ENCODE measurements at places on chromosomes 3 and 15.

DNA sequence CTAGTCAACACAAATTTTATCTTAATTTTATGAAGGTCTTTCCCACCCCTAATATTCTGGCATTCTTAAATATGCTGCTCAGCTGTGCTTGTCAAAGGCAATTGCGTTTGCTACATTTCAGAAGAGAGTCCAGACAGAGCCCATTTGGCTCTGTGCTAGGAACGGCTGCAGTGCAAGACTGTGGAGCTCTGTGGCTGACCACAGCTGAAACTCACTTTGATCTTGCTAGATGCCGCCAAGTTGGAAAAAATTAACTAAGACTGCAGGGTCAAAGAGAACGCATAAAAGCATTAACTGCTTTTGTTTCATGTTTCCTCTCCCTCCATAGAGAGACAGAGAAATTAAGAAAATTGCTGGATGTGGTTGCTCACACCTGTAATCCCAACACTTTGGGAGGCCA lies 7.6 kb upstream of the PPP1R2 start:
- no peak for DNase-seq

GRCh38 chr15:60215225-60215963 lies 182.4 kb downstream of the ANXA2 start:
- DNase-seq, result no peak

GRCh38 chr15:79027532-79028410 lies 62.8 kb downstream of the RASGRF1 start:
- no peak for DNase-seq

DNA sequence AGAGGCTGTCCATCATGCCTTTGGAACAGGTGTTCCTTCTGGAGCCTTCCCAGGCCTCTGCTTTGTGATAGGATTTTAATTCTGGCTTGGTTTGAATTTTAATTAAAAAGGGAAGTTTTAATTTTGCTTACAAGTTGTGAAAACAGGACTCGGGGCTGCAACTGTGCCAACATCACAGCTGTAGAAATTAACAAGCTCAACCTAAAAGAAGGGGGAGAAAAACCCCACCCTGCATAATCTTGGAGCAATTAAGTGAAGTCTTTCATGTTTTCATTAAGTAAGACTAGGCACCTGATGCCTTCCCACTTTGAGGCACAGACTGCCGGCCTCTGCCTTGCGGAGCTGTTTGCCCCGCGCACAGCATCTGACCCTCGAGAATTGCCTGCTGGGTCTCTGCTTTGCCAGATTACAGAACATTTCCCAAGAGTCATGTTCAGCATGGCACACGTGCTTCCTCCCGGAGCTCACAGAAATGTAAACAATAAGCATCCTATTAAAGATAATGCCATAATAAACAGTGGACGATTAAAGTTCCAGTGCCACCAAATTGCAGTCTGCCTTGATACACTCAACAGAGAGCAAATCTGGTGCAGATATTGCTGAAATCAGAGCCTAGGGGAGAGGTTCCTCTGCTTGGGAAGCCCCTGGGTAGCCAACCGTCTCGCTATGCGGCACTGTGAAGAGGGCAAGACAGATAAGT lies 364.2 kb downstream of the LRTM1 start:
- no peak for DNase-seq

DNA sequence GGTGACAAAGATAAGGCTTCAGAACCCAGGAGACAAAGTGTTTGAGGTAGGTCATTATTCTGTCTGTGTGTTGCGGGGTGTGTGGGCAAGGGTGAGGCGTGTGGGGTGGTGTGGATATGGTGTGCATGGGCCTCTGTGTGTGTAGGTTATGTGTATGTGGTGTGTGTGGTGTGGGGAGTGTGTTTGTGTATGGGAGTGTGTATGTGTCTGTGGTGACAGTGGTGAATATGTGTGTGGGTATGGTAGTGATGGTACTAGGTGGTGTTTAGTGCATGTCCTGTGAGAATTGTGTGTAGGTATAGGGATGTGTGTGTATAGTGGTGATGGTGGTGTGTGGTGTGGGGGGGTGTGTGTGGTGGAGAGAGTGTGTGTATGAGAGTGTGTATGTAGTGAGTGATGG lies 16.2 kb upstream of the ETV5 start:
- no peak for DNase-seq

DNA sequence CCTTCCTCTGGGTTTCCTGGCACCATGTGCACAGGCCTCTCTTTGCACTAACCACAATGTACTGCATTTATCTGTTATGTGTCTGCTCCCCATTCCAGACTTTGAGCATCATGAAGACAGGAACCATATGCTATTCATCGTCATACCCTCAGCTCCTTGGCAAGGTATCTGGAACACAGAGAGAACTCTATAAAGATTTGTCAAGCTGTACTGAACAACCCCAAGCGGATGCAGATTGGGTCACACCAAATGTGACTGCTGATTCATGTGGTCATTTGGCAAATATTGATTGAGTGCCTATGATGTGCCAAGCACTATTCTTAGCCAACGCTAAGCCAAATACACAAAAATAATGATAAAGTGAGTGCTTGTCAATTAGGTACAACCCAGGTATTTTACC lies 7.5 kb upstream of the MEGF11 start:
- DNase-seq, result no peak

GRCh38 chr15:52246686-52247431 lies 48.7 kb downstream of the MYO5C start:
- no peak for DNase-seq

DNA sequence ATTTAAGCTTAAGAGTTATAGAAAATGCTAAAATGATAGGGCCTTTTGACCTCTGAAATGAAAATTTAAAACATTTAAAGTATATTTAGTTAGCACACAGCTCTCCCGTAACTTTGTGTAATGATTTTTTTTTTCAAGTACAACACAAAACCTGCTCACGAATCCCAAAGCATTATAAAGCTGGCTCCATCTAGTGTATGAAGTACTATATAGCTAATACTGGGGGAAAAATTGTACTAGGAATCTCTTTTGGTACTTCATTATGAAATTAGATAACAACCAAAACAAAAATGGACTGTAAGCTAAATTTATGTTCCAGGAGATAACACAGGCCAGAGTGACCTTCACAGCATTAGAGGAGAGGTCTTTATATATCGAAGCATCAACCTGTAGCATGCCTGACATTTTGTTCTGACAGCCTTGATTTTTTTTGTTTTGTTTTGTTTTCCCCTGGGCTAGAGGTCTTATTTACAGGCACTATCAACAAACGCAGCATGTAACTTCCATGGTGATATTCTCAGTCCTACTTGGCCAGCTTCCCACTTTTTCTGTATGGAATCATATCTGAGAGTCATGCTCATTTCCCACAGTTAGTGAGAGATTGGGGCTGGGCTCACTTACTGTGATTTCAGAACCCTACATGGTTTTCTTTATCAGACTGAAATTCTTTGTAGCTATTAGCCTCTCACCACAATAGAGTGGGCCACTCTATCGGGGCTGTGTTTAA lies 116.3 kb downstream of the MITF start:
- no peak for DNase-seq

DNA sequence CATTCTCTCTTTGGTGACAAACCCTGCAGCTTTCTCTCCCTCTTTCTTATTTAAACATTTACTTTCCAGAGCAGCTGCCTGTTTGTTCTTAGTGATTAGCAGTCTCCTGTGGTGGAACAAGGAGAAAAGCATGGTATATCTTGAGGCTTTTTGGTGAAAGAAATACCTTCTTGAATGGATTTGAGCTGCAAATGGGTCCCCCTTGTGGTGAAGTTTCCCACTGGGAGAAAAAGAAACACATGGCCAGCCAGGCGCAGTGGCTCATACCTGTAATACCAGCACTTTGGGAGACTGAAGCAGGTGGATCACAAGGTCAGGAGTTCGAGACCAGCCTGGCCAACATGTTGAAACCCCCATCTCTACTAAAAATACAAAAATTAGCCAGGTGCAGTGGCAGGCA lies 48.3 kb upstream of the ACP3 start:
- DNase-seq, result no peak

- DNase-seq, result no peak
Measured at GRCh38 chr3:135197246-135197645, 402.2 kb downstream of the EPHB1 start.

DNA sequence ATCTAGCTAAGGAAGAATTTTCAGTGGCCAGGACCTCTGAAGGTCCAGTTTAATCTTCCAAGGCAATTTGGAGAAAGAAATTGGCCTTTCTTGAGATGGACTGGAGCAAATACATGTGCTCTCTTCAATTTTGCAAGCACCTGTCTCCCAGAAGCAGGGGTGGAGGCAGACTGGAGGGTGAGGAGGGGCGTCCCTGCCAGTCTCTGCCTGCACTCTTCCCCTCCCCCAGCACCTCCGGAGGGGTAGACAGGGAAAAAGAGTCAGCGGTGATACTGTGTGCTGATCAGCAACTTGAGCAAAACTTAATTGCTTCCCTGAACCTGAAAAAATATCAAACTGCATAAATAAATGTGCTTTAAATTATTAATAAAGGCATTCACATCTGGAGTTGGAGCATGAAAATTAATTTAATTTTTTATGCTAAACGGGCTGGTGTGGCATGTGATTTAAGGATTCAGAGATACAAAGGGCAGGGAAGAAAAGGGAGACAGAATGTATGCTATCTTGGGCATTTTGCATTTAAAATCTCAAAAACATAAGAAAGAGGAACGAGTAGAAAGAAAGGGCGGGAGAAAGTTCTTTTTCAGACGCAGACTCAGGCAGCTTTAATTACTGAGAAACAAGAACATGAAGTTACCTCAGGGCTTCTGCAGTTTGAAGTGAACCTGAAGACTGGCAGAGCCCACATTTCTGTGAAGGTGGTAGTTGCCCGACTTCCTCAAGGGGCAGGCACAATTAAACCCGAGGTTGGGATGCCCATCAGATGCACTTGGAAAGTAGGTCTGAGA lies 319.7 kb downstream of the UACA start:
- DNase-seq, result no peak

GRCh38 chr3:23837286-23837685 lies 31.5 kb downstream of the UBE2E1 start:
- DNase-seq, result no peak

- no peak for DNase-seq
Measured at GRCh38 chr15:48888191-48888590, 10.3 kb downstream of the EID1 start.

DNA sequence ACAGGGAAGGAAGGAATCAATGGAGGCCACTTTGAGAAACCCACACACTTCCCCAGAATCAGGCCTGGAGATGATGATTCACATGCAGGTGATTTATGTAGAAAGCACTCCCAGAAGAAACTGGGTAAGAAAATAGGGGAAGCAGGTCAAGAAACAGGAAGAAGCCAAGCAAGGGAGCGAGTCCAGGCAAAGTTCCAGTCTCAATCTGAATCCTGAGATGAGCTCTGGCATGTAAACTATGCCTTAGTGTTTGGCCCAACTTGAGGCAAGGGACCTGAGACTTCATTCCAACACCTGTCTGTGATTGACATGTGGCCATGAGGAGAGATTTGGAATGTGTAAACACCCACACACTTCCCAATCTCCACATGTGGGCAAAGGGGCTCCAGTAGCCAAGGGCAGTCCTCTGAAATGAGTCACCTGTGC lies 61.6 kb upstream of the CTNNB1 start:
- DNase-seq, result no peak

GRCh38 chr3:9078561-9079240 lies 115.4 kb upstream of the RAD18 start:
- DNase-seq, result no peak

DNA sequence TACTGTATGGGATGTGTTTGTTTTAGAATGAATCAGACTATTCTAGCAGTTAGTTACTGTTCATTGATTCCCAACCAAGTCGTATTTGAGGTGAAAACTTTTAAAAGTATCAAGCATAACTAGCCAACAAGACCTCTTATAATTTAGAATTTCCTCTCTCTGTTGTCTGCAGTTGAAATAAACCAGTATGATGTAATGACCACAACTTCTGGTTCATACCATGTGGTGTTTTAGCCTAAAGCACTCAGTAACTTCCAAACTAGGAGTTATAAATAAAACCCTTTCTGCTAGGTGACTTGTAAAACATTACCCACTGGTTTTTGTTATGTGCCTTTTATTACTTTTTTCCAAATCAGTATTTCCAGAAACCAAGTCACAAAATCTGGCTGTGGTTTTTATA lies 19.8 kb upstream of the P2RY12 start:
- DNase-seq, result no peak

DNA sequence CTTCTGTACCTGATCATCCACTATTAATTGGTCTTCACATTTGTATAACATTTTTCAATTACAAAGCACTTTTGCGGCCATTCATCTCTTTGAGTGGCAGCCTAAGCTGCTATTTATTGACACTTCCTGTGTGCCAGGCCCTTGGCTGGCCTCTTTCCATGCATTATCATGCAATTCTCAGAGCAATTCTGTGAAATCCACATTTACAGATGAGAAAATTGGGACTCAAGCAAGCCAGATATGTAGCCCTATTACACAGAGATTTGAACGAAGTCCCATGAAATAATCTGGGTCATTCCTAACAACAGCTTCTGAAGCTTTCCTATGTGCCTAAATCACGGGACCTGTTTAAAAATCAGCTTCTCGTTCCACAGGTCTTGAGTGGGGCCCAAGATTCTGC lies 17.4 kb downstream of the SLC6A1 start:
- DNase-seq, result no peak
